ENCODE measurements at places on chromosomes 4 and X. TPM values are rescaled to one million over a fixed set of nuclear protein-coding genes. Genes with fewer than 3 reads are reported as not detected.

DNA sequence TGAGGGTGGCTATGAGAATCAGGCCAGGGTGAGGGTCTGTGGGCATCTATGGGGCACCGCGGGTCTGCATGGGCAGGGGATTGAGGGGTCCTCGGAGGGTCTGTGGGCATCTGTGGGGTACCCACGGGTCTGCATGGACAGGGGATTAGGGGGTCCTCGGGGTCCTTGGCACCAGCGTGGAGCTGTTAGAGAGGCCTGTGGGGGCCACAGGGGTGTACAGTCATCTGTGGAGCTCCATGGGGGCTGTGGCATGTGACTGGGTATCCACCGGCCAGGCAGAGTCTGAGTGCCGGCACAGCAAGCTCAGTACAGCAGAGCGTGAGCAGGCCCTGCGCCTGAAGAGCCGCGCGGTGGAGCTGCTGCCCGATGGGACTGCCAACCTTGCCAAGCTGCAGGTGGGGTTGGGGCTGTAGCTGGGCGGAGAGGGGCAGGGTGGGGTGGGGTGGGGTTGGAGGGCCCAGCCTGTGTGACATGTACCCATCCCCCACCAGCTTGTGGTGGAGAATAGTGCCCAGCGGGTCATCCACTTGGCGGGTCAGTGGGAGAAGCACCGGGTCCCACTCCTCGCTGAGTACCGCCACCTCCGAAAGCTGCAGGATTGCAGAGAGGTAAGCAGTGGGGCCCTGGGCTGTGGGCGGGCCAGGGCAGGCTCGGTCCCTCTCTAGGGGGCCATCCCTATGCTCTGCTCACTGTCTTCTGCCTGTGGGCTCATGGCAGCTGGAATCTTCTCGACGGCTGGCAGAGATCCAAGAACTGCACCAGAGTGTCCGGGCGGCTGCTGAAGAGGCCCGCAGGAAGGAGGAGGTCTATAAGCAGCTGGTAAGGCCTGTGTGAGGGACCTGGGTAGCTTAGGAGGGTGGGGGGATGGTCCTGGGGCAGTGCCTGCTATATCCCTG lies 12.9 kb downstream of the CCDC22 start:
- no peak for DNase-seq

GRCh38 chrX:57918750-57919436 lies 8.6 kb upstream of the ZXDA start:
- DNase-seq: no peak

Gene FGG
- 0.17 TPM for polyA plus RNA-seq

Gene MAOB
- polyA plus RNA-seq: 0.10 TPM

DNA sequence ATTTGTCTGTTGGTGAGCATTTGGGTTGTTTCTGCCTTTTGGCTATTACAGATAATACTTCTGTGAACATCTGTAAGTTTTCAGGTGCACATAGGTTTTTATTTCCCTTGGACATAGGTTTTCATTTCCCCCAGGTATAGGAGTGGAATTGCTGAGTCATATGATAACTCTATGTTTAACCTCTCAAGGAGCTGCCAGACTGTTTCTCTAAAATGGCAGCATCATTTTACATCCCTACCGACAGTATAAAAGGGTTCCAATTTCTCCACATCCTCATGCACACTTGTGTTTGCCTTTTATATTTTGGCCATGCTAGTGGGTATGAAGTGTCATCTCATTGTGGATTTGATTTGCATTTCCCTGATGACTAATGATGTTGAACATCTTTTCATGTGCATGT lies 53.5 kb downstream of the TMEM164 start:
- no peak for DNase-seq

Gene SPACA5
- polyA plus RNA-seq: not detected

GRCh38 chrX:72392042-72392441 lies 86.3 kb upstream of the CITED1 start:
- no peak for DNase-seq

DNA sequence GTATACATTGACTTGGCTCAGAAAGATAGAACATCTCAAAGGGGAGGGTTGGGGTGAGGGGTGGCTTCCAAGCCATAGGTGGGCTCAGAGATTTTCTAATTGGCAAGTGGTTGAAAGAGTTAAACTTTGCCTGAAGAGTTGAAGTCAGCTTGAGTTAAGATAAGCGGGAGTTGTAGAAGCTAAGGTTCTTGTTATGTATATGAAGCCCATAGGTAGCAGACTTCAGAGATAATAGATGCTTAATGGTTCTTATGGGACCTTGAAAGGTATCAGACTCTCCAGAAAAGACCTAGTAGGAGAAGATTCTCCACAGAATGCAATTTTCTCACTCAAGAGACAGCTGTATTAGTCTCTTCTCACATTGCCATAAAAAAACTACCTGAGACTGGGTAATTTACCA lies 599.1 kb upstream of the CPEB2 start:
- no peak for DNase-seq

- no peak for DNase-seq
Observed at GRCh38 chrX:20333672-20334071, 67.0 kb upstream of the RPS6KA3 start.
